Body of pancreas (tissue), 4 donors: ENCODE measurements at places on chromosomes 13 and 19.

DNA sequence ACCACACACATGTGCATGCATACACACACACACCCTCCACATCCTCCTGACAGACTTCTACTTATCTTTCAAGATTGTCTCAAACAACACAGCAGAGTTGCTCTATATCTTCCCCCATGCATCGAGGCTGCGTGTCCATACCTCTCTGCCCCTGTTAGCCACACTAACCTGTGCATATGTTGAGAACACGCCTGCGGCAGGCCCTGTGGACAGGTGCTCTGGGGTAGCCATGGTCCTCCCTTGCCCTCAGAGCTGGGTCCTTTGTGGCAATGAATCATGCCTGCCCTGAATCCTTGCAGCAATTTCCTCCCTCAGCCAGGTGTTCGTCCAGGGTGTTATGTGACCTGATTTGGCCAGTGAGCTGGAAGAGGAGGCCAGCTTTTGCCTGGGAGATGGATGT is 213.3 kb downstream of the KATNAL1 start:
- no peaks in the 10 kb centered on the region for H3K4me1 ChIP-seq
- no peak for DNase-seq
- H3K4me3 ChIP-seq: no peak overlapping the region
- H3K27ac ChIP-seq: no peak overlapping the region
- no peaks in the 10 kb centered on the region for H3K36me3 ChIP-seq

DNA sequence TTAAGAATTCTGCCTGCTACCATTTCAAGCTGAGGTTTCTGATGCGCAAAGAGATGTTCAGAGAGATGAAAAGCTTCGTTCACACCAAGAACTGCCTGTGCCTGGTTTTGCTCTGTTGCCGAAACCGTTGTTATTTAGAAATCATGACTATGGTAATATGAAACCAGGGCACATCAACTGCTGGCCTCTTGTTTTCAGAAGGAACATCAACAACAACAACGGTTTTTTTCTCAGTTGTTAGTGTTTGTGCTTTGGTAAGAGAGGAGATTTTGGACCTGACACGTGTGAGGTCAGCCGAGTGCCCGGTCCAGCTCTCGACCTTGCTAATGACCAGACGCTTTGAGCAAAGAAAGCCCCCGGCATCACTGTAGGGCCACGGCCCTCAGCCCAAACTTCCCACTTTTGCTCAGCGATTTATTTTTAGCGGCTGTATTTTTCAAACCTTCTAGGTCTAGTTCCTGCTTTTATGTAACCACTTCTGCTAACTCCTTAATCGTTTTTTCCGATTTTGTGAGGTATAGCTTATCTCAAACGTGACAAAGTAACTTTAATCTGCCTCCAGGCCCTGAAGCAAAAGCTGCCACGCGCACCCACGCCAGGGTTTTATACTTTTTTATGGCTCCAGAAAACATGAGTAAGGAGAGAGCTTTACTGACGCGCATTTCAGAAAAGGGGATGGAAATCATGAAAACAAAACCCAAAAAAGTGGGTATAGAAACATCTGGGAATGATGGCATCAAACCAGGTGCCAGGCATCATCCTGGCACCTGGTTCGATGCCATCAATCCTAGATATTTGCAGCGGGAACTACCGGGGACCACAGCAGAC is 42.0 kb downstream of the KLF2 start:
- H3K36me3 ChIP-seq: no peaks in the 10 kb centered on the region
- DNase-seq: no peak
- peaks cover 27% of the 10 kb centered on the region for H3K4me1 ChIP-seq
- H3K27ac ChIP-seq: no peak overlapping the region

GRCh38 chr19:1837625-1838105 is 10.6 kb downstream of the REXO1 start:
- H3K36me3 ChIP-seq: no peaks in the 10 kb centered on the region
- no peak overlapping the region for H3K4me3 ChIP-seq
- DNase-seq: no peak
- no peak overlapping the region for H3K27ac ChIP-seq

- peaks cover 11% of the 10 kb centered on the region for H3K4me1 ChIP-seq
- H3K4me3 ChIP-seq: no peak overlapping the region
- no peak overlapping the region for H3K27ac ChIP-seq
- DNase-seq: peak; percentile 89
- H3K27me3 ChIP-seq: no peaks in the 10 kb centered on the region
These were observed 45.7 kb downstream of the TPP2 start for GRCh38 chr13:102642475-102642874.

- H3K4me3 ChIP-seq: no peak overlapping the region
- no peak overlapping the region for H3K27ac ChIP-seq
- H3K36me3 ChIP-seq: no peaks in the 10 kb centered on the region
- DNase-seq: no peak
- H3K27me3 ChIP-seq: no peaks in the 10 kb centered on the region
These were observed 62.7 kb downstream of the PCDH9 start for GRCh38 chr13:67167420-67167819.

DNA sequence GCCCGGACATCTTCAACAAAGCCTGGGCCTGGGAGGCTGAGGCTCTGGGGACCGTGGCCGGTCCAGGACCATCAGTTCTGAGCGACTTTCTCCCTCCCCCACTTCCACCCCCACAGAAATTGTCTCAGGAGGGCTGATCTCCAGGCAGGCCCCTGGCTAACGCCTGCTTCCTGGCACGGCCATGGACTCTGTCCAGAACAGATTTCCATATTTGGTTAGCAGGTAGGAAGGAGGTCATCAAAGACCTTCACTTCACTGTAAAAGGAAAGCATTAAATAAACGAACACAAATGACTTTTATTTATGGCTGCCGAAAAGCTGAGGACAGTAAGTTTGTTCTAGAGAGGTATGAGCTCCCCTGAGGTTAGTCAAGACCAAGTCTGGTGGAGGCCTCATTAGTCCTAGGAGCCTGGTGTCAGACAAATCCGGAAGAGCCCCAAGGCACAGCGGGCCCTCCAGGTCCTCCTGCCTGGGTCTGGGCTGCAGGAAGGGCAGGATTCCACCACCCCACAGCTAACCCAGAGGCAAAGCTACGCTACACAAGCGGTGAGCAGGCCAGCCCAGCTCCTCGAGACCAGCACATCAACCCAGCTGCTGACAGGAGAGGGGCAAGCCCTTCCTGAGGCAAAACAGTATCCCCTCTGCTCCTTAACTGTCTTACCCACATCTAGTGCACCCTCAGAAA is 4.6 kb upstream of the PLPP2 start:
- H3K4me1 ChIP-seq: peaks cover 27% of the 10 kb centered on the region
- no peaks in the 10 kb centered on the region for H3K36me3 ChIP-seq
- peaks cover 15% of the 10 kb centered on the region for H3K27me3 ChIP-seq
- no peak overlapping the region for H3K4me3 ChIP-seq

GRCh38 chr13:51924756-51925544 is 63.2 kb downstream of the CCDC70 start:
- H3K4me3 ChIP-seq: no peak overlapping the region
- DNase-seq: no peak
- H3K36me3 ChIP-seq: no peaks in the 10 kb centered on the region

- H3K36me3 ChIP-seq: no peaks in the 10 kb centered on the region
- H3K27me3 ChIP-seq: peaks cover 5% of the 10 kb centered on the region
- DNase-seq: no peak
- H3K4me3 ChIP-seq: no peak overlapping the region
These were observed 1.4 kb downstream of the FFAR2 start for GRCh38 chr19:35449359-35450043.

DNA sequence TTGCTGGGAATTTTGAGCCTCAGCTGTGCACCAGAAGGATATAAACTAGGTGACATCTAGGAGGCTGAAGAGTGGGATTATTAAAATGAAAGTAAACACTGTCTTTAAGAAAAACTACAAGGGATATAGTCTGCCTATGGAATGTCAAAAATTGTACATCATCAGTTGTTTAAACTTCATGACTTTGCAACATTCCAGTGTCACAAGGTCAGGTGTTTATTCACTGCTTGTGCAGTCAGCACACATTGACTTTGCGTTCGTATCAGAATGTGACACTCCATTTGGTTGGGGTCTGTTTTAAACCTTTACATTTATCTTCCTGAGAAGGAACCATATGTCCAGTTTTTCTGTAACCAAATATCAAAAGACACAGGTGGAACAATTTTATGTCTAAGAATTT is 85.6 kb downstream of the KL start:
- H3K27me3 ChIP-seq: no peaks in the 10 kb centered on the region
- H3K36me3 ChIP-seq: peaks cover 19% of the 10 kb centered on the region
- no peak overlapping the region for H3K27ac ChIP-seq
- H3K4me1 ChIP-seq: no peaks in the 10 kb centered on the region
- no peak overlapping the region for H3K4me3 ChIP-seq
